ENCODE measurements at places on chromosomes 4 and X.

DNA sequence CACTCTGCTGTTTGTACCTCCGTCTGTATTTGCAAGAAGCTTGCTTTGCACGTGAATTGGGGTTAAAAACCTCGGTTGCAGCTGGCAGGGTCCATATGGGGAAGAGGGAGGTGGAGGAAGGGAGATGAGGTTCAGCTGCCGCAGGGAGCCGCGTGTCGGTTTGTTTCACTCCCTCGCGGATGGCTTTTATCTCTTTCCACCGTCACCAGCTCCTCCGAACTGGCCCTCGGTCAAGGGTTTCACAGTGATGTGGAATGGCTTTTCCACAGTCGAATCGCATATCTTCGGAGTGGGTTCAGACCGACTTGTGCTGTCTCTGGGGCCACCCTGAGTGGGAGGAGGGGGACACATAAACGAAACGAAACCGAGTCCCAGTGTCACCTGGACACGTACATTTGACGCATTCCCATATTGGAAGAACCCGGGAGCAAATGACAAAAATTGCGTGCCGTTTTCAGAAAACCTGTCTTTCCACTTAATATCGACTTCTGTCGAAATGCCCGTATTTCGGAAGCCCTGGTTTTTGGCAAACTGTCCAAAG is 929 bp downstream of the ZBTB33 start:
- DNase-seq = peak; percentile 14

DNA sequence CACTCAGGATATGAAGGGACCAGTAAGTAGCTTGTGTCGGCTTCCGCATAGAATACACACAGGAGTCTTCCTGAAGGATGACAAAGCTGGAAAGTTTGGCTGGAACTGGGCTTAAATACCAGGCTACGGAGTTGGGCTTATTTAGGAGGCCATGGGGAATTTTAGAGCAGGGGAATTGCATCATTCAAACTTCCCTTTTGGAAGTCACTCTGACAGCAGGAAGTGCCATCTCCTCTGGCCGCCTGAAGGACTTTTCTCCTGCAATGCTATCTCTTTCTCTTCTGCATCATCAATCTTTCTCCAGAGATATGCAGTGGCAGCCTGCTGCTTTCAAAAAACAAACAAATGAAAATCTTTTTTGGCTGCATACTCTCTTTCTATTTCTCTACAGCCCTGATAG is 48.4 kb upstream of the PAK3 start:
- peak; percentile 16 for DNase-seq

- no peak for DNase-seq
Observed at GRCh38 chr4:35105486-35105885, 1138.8 kb downstream of the ARAP2 start.

- peak; percentile 29 for DNase-seq
Observed at GRCh38 chr4:24417206-24417605, 167.1 kb downstream of the DHX15 start.

DNA sequence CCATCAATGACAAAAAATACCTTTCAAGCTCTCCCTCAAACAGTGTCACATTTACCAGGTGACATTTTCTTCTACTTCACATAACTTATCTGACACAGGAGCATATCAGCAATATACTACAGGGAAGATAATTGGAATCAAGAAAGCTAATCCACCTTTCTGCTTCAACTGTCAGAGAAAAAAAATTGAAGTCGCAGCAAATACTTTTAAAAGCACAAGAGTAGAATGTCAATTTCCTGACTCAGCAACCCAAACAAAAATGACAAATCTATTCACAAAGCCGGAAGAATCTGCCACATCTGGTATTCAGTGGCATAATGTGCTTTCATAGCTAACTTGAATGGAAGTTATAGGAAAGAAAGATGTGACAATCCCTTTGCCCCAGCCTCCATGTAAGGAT is 36.7 kb downstream of the AGA start:
- no peak for DNase-seq

- DNase-seq = no peak
Observed at GRCh38 chrX:13164611-13165010, 120.2 kb upstream of the FAM9C start.

DNA sequence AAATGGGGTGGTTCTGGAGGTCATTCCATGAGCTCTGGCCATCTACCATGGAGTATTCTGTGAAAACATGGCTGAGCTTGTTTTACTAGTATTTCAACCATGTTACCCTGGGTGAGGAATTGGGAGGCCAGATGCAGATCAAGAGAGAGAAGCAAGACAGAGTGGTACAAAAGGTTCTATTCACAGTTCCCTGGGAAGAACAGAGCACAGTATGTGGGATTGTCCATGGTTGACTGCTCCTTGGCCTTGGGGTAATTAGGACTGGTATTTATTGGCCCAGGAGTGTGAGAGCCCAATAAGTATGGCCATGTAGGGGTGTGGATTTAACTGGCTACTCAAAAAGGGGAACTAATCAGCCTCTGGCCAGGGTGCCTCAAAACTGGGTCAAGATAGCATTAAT is 239.7 kb upstream of the GATB start:
- no peak for DNase-seq

DNA sequence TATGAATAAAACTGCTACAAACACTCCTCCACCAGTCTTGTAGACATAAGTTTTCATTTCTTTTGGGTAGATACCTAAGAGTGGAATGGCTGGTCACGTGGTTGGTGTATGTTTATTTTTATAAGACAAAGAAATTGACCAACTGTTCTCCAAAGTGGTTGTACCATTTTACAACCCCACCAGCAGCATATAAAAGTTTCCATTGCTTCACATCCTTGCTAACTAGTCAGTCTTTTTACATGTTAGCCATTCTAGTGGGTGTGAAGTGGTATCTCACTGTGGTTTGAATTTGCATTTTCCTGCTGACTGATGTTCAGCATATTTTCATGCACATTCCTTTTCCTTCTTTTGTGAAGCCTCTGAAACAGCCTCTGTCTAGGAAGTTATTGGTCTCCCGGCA is 76.2 kb upstream of the ADGRG2 start:
- DNase-seq = no peak

DNA sequence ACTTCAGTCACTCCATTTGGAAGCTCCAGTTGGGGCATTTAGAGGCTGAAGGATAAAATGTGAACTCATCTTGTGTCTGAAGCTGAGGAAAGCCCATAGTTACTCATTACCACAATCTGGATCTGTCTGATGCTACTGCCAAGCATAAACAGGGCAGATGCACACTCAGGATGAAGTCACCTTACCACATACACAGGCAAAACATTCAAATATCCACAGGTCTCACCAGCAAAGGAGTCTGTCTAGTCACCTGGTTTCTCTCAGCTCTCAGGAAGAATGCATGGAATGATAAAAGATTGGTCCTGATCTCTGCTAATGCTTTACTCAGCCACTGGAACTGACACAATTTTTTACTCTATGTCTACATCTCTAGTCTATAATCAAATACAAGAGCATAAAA is 13.0 kb upstream of the ODAPH start:
- peak; percentile 88 for DNase-seq

GRCh38 chrX:110569506-110569905 is 210.9 kb downstream of the RTL9 start:
- DNase-seq = peak; percentile 19

GRCh38 chr4:118348886-118349285 is 3.9 kb downstream of the PRSS12 start:
- no peak for DNase-seq

DNA sequence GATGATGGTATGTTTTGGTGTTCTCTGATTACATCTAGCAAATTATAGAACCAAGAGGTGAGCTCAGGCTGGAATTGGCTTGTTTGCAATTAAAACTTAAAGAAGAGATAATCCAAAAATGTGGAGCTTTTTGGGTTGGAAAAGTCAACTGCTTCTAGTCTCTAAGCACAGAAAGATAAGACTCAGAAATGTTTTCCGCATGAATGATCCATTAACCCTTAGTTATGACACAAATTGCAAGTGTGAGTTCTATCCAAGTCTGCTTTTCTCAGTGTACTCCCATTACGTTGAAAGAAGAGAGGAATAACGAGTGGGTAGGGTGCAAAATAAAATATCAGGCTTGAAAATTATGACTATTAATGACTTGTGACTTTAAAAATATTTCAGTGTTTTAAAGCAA is 38.5 kb downstream of the HPGD start:
- no peak for DNase-seq

DNA sequence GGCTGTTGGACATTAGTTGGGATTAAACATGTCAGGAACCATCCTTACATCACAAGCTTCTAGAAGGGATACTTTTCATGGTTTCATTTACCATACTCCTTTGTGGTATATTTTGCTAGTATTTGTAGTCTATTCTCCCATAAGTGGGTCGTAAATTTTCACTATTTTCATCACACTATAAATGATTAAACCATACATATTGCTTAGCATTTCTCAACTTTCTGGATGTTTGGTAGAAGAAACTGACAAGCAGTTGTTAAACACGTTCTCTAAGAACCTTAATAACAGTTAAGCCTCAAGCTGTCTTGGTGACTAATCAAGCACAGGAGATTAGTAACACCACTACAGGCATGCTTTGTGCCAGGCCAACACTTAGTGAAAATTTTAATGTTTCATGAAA is 375.5 kb downstream of the NAF1 start:
- no peak for DNase-seq

DNA sequence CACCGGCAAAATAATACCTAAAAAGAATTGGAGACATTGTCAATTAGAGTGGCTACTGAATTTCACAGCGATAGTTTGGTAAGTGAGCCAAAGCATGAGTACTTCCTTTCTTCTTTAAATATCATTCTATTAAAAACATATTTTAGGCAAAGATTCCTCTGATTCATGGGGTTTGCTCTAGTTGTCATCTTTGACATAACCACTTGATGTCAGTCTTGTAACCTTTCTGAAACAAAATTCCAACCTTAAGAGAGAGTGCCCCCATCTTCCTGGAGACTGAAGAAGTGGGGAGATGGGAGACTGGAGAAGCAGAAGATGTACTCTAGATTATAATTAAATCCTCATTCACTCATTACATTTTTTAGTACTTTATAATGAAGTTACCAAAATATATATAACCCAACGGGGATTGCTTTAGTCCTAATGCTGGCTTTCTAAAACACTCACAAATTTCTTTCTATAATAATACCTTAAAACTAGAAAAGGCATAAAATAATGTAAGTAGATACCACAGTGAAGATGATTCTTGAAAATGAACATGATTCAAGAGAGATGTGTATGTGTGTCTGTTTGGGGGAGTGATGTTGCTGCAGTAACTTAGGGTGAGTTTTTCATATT is 96.4 kb downstream of the EMCN start:
- DNase-seq = peak; percentile 67

GRCh38 chrX:129523079-129523911 is at the start of gene SMARCA1:
Gene SMARCA1 (minus strand): TSS chrX:129523490. CDS start chrX:129523370, 120 bp downstream.
- peak; percentile 44 for DNase-seq

DNA sequence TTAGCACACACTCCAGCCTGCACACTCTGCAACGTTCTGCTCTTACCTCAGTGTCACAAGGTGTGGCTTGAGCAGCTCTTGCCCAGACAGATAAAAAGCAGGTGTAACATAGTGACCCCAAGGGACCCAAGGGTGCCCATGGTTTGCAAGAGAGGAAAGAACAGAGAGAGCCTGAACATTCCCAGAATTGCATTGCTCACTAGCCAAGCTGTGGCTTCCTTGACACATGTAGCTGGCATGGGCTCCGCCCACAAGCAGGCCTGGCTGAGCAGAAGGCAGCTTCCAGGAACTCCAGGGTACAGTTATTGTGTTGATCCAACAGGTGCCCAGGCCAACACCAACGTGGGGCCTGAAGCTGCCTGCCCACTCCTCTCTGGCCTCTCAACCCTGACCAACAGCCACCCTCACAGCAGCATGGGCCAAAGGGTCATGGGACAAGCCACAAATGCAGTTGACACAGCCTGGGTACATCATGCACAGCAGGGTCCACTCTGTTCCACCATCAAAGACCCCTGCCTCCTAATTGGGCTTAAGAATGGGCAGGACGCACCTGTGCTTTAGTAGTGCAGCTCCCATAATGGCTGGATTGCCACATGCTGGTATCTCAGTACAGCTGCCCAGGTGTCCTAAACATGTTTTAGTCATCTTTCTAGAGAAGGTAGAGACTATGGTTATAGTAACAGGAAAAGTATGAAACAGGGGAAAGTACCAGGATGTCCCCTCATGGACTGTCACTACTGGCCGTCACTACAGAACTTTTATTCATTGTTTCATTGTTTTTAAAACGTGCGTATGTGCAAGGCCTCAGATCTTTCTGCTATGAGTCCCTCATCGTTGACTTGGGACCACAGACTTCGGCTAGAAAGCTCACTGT is 73.7 kb upstream of the ACSL1 start:
- DNase-seq = no peak

DNA sequence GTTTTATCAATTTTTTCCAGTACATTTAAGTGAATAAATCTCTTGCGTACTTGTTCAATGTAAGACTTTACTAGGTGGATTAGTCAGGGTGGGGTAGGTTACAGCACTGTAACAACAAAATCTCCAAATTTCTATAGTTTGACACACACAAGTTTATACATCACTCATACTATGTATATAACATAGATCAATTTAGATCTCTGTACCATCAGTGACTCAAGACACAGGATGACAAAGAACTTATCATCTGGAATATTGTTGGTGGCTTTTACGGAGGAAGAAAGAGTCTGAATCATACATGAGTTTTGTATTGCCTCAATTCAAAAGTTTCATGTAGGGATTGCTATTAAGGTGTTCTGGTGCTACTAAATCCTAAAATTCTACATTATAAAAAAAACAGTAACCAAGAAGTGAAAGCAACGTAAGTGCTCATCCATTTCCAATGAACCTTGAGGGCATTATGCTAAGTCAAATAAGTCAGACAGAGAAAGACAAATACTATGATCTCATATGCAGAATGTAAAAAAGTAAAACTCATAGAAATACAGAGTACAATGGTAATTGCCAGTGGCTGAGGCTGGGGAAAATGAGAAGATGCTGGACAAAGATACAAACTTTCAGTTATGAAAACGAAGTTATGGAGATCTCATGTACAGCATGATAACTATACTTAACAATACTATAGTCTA is 98.0 kb upstream of the DKK2 start:
- DNase-seq = no peak

DNA sequence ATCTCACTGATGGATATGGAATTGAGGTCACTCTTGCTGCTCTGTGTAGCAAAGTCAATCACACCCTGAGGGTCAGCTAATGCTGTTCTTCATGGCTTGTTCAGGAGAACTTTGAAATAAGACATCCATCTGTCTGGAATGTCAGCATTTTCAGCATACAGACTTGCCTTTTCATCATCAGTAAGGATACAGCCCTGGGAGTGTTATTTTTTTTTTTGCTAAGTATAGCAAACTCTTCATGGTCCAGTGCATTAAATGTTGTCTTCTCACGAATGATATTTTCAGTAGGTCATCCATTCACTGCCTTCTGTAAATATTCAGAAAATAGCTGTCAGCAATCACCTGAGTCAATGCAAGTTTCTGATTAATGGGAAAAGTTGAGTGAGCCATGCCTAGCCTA is 268.8 kb upstream of the SMIM31 start:
- DNase-seq = no peak

GRCh38 chr4:4317496-4318232 is 27.6 kb downstream of the ZBTB49 start:
- no peak for DNase-seq

Data from fibroblast of mammary gland (primary cell).